Lung microvascular endothelial cell (primary cell): ENCODE measurements at places on chromosomes 5 and 9. TPM values are rescaled to one million over a fixed set of nuclear protein-coding genes. Genes with fewer than 3 reads are reported as not detected.
A peak's percentile ranks its signal among the peaks of the same experiment; 100 is the strongest.

DNA sequence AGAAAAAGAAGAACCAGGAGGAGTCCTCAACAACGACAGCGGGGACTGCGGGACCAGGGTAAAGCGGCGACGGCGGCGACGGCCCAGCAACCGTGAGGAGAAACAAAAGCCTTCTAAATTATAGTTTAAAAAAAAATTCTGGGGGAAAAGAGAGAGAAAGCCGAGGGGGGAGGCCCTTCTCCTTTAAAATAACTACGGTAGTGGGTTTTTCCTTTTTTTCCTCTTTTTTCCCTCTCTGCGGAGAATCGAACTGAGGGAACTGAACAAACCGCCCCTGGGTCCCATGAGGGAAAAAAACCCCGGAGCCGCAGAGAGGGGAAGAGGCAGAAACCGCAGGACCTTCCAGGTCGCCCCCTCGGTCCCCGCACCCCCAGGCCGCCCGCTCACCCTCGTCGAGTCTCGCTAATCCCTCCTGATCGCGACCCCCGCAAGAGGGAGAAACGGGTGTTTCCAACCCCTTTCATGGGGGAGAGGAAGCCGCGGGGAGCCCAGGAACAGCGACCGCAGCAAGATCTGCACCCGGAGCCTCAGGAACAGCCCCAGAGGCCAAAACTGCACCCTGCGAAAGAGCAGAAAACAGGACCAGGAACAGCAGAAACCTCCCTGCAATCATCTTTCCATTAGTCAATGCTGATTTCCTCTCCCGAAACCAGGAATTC is 453 bp downstream of the CPEB4 start:
- peak; percentile 41 for DNase-seq

DNA sequence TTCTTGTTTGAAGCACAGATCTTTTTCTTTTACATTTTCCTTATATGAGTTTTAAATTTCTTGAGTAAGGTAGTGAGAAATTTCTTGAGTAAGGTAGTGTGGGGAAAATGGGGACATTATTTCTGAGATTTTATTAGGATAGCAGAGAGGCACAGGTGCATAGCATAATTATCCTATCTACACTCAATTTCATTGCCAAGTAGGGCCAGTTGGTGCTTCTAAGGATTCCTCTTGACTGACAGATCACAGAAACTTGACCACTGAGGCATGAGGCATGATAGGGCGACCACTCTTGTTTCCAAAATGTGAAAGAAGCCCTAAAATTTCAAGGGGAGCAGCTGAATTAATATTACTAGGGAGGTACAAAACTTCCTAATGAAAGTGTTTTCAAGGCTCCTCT is 31.4 kb upstream of the TMC1 start:
- no peak for DNase-seq

The SPARC gene
- total RNA-seq = 92.5 and 367 TPM in 2 replicates

The PCDHGA11 gene
- 4.1 and 4.4 TPM in 2 replicates for total RNA-seq

The LNPEP gene
- total RNA-seq = 24.0 and 26.6 TPM in 2 replicates
